ENCODE measurements at places on chromosomes 6 and 20.

DNA sequence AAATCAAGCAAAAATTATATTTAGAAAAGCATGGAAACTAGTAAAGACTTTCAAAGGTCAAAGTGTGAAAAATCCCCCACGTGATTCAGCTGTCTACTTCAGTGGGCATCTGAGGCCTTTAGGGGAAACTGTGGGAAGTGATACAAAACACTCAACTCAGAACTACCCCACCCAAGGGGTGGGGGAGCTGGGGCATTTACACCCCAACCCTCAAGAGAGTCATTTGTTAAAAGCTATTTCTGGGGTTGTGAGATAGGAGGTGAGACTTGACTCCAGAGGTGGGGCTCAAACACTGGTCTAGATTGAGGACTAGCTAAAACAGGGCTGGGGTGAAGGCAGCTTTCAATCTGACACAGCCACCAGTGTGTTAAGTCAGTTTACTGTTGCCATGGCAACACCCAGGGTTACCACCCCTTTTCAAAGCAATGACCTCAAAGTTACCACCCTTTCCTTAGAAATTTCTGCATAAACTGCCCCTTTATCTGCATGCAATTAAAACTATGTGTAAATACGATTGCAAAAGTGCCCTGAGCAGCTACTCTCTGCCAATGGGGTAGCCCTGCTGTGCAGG, 9.9 kb upstream of the GTSF1L start:
- no peak for DNase-seq

GRCh38 chr6:21899708-21900107, 306.2 kb downstream of the SOX4 start:
- DNase-seq: no peak

- no peak for DNase-seq
Observed at GRCh38 chr6:151128763-151129370, 110.9 kb upstream of the AKAP12 start.

GRCh38 chr6:80939480-80939879, 813.0 kb downstream of the TENT5A start:
- DNase-seq: no peak

- no peak for DNase-seq
Observed at GRCh38 chr6:80610846-80611245, 504.4 kb downstream of the BCKDHB start.

GRCh38 chr6:82554666-82555065, 191.0 kb downstream of the TPBG start:
- DNase-seq: no peak

DNA sequence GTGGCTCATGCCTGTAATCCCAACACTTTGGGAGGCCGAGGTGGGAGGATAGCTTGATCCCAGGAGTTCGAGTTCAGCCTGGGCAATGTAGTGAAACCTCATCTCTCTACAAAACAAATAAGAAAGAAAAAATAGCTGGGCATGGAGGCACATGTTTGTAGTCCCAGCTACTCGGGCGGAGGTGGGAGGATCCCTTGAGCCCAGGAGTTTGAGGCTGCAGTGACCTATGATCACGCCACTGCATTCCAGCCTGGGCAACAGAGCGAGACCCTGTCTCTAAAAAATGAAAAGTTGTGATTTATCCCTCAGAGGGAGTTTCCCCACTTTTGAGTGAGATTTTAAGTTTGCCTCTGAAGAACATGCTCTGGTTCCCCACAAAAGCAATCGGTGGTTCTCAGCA, 17.4 kb upstream of the BMP7 start:
- no peak for DNase-seq

- no peak for DNase-seq
Observed at GRCh38 chr6:105453968-105454367, 51.1 kb upstream of the PREP start.

- DNase-seq: no peak
Observed at GRCh38 chr20:51487076-51487475, 55.4 kb downstream of the NFATC2 start.

- peak; percentile 79 for DNase-seq
Observed at GRCh38 chr20:32333988-32334885, 23.9 kb upstream of the ASXL1 start.

DNA sequence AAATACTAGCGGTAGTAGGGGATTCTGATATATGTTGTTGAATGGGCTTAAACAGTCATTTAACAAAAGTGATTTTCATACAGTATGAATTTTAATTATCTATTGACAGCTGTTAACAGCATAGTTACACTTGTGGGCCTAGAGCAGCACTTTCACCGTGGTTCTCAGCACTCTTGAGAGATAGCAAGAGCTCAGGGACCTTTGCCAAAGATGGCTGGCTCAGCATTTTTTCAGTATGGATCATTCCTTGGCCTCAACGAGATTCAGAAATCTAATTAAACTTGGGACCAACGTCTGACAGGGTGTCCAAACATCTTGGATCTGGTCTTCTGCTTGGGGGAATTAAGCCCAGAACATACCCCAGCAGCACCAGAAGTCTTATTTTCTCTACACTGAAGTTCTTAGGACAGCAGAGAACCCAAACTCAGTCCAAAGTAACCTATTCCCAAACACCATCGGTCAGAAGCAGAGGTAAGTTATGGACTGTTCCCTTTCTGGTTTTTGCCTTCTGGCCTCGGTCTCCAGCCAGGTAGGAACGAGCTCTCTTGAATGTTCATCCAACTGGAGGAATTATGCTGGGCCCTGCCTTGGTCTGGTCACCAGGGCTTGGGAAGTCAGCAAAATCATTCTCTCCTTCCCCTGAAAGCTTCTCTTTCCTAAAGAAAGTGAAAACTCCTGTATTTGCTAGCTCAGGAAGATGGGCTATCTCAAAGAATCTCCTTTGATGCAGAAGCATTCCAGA, 25.7 kb downstream of the PRPH2 start:
- no peak for DNase-seq

DNA sequence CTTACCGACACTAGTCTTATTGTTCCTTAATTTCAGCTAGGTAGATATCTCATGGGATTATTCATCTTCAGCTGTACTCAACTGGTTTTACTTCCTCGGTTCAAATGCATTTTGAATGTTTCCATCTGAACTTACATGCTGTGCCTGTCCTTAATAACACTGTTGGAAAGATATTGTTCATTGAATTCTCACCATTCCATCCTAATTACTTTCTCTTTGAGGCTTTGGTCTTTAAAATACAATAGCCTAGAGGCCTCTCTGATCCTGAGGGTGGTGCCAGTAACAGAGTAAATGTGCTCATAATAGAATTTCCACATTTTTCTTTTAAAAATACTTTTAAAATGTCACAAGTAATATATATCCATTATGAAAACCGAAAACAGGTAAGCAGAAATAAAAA, 54.0 kb downstream of the IL20RA start:
- no peak for DNase-seq

DNA sequence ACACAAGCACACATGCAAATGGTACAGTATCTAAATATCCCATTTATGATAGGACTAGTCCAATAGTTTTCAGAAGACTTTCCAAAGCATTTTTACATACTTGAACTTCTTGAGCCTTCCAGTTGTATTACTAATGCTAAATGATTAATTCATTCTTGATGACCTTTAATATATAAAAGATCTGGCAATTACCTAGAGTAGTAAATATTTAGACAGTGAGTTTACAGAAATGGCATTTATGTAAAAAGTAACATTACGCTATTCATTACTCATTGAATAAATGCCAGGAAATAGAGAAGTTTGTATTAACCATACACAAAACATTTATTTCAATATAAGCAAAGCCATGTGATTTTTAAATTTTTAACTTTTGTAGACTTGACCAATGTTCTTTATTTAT, 158.8 kb downstream of the DST start:
- no peak for DNase-seq

GRCh38 chr6:22632581-22633145, 63.3 kb downstream of the HDGFL1 start:
- no peak for DNase-seq

GRCh38 chr6:148494226-148494625, 151.6 kb downstream of the SASH1 start:
- no peak for DNase-seq

DNA sequence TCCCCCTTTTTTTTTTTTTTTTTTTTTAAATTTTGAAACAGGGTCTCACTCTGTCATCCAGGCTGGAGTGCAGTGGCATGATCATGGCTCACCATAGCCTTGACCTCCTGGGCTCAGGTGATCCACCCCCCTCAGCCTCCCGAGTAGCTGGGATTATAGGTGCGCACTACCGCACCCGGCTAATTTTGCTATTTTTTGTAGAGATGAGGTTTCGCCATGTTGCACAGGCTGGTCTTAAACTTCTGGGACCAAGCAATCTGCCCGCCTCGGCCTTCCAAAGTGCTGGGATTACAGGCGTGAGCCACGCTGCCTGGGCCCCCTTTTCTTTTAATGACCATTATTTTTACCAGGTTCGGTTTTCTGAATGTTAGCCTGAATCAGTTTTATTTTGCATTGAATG, 5.0 kb upstream of the FAM209A start:
- no peak for DNase-seq

- no peak for DNase-seq
Observed at GRCh38 chr6:37280162-37280887, 22.4 kb upstream of the TMEM217 start.

DNA sequence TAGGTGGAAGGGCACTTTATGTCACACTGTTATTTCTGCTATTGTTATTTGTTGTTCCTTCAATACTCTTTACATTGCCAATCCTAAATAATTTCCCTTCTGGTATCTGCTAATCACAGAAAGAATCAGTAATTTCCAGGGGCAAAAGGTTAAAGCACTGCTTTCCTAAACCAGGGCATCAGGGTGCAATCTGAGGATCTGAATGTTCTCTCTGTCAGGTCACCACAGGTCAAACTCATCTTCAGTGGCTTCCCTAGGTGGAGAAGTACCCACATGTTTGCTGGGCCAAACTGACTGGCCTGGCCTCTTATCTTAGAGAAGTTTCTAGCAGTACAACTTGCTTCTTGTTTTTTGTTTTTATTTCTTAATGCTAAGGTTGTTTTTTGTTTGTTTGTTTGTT, 118.7 kb downstream of the OPRM1 start:
- no peak for DNase-seq

GRCh38 chr6:56713254-56713672, 70.6 kb upstream of the DST start:
- no peak for DNase-seq

- DNase-seq: no peak
Observed at GRCh38 chr6:155765275-155766194, 309.9 kb upstream of the NOX3 start.

GRCh38 chr6:163651426-163651825, 236.9 kb downstream of the QKI start:
- DNase-seq: no peak

GRCh38 chr6:89554106-89554505, 84.4 kb downstream of the LYRM2 start:
- no peak for DNase-seq

DNA sequence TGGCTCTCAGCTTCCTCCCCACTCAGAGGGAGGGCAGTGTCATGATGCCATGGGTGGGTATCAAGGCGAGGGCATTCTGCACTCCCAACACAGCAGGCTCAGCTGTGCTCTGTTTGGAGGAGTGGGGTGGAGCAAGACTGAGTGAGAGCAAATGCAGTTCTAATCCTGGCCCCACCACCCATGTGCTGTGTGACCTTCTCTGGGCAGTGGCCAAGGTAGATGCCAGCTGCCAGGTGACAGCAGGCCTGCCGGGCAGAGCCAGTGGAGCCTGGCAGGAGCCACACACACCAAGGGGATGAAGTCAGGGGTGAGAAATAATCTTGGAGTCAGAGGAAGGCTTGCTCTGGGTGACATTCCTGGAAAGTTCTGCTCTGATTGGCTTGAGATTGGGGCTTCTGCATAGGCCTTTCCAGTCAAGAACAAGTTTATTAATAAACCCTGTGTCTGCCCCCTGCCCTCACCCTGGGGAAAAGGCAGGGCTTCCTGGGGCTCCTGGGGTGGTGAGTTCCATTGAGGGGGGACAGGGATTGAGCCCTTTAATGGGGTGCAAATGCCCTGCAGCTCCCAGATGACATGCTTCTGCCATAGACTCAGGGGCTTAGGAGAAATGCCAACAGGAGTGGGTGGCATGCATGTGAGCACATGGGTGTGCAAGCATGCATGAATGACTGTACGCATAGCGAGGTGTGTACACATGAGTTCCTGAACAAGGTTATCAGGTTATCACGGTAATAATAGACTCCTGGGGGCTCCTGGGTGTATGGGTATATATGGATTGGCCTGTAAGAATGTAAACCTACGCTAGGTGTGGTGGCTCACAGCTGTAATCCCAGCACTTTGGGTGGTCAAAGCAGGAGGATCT, 134.2 kb downstream of the MRPL14 start:
- no peak for DNase-seq

- DNase-seq: peak; percentile 6
Observed at GRCh38 chr20:13494019-13494418, 144.7 kb downstream of the TASP1 start.

DNA sequence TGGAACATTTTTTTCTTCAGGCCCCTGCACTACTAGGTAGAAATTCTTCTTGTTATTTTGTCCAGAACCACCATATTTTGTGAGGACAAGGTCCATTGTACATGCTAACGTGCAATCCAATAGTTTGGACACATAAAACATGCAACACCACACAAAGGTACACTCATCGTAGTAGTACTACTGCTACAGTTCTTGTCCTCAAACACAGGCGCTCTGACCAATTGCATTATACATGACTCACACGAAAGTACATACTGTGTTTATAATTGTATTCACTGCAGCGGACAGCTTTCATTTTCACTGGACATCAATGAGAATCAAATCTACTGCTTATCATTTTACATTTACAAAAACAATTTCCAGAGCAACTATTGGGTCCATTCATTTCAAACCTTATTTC, 15.3 kb upstream of the SMLR1 start:
- no peak for DNase-seq
